ENCODE measurements at places on chromosomes 1 and 21.

- no peak for DNase-seq
Measured at GRCh38 chr1:69305621-69306020, 262.1 kb upstream of the LRRC7 start.

DNA sequence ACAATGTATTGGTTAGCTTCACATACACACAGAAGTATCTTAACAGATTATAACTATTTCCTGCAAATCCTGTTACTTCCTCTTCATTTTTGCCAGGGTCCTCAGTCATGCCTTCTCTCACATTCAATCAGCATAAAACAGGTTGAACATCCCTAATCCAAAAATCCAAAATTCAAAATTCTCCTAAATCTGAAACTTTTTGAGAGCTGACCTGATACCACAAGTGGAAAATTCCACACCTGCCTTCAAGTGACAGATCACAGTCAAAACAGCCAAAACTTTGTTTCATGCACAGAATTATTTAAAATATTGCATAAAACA is 62.9 kb upstream of the FBXO28 start:
- DNase-seq, result no peak

DNA sequence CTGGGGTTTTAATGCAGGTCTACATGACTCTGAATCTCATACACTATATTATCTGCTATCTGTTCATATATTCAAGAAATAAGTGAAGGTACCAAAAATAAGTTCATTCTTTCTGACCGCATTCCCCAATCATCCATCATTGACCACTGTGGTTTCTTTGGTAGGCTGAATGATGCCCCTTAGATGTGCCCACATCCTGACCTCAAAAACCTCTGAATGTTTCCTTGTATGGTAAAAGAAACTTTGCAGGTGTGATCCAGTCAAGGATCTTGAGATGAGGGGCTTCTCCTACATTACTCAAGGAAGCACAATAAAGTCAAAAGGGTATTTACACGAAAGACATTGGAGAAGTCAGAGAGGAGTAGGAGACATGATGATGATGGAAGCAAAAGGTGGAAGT is 60.6 kb upstream of the LRRC8B start:
- no peak for DNase-seq

- no peak for DNase-seq
Measured at GRCh38 chr1:225691377-225691776, 38.5 kb upstream of the ENAH start.

GRCh38 chr1:214285610-214286440 is 4.9 kb downstream of the SMYD2 start:
- DNase-seq, result no peak

- peak; percentile 9 for DNase-seq
Measured at GRCh38 chr1:2921970-2922686, 99.1 kb upstream of the ACTRT2 start.

GRCh38 chr1:156106624-156107488 is 7.7 kb upstream of the LMNA start:
- no peak for DNase-seq

DNA sequence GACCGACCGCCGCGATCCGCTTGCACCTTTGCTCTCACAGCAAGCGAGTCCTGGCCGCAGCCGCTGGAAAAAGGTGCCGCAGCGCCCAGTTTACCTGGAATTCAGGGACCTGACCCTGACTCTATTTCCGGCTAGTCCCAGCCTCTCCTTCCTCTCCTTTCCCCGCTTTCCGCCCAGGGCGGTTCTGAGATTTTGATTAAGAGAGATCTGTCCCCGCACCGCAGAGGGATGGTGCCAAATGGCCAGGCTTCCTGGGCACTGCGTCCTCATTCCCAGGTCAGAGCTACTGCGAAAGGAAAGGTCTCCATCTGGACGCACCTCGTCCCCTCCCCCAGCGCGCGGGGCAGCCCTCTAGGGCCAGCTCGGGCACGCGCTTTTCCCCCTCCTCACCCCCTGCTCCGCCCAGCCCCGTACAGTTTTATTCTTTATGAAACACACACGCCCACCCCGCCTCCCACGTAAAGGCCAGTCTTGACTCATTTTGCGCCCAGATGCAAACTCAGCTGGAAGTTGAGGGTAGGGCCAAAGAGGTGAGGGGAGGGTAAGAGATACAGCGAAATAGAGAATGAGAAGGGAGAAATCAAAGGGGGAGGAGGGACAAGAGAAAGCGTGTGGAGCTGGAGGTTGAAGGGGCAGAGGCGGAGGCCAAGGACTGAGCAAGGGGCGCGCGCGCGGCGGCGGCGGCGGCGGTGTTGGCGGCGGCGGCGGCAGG is 411.8 kb upstream of the ESRRG start:
- no peak for DNase-seq

DNA sequence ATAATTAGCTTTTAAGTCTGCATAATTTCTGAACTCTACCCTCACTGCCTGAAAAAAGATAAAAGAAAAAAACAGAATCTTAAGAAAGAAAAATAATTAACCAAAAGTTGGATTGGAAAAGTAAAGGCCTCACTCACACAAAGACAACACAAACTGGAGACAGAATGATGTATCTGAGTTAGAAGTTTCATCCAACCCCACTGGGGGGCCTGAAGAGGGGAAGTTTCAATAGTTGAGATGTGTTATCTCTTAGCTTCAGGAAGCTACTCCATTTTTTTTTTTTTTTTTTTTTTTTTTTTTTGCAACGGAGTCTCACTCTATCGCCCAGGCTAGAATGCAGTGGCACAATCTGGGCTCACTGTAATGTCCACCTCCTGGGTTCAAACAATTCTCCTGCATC is 19.9 kb downstream of the SYDE2 start:
- no peak for DNase-seq

- no peak for DNase-seq
Measured at GRCh38 chr1:168088511-168089325, 48.0 kb downstream of the GPR161 start.

DNA sequence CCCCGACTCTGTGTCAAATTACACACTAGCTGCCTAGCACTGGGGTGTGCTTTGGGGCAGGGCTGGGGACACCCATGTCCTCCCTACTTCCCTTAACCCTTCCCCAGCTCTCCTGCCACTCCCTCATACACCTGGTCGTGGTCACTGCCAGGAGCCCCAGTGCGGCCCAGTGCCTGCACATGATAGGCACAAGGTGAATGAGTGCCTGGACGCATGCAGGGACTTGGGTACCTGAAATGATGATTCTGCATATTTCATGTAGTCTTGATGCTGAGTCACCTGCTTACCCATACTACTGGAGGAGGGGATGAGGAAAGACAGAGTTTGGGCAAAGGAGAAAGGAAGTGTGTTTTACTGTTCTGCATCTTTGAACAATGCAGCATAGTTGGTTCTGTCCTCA is 1.5 kb upstream of the VANGL2 start:
- DNase-seq, result no peak

DNA sequence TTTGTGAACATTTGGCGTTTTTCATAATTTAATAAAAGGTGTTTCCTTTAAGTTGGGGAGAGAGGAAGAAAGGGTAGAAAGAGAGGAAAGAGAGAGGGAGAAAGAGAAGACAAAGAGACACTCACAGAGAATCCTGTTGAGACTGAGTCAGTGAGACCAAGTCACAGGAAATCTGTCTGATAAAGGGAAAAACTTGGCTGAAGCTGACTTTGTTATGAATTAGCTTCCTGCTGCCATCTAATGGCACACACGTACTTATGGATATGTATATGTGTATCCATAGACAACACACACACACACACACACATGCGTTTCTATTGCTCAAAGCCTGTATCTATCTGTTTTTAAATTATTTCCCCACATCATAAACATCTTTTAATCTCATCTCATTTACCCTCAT is 42.5 kb upstream of the DISC1 start:
- DNase-seq, result no peak

DNA sequence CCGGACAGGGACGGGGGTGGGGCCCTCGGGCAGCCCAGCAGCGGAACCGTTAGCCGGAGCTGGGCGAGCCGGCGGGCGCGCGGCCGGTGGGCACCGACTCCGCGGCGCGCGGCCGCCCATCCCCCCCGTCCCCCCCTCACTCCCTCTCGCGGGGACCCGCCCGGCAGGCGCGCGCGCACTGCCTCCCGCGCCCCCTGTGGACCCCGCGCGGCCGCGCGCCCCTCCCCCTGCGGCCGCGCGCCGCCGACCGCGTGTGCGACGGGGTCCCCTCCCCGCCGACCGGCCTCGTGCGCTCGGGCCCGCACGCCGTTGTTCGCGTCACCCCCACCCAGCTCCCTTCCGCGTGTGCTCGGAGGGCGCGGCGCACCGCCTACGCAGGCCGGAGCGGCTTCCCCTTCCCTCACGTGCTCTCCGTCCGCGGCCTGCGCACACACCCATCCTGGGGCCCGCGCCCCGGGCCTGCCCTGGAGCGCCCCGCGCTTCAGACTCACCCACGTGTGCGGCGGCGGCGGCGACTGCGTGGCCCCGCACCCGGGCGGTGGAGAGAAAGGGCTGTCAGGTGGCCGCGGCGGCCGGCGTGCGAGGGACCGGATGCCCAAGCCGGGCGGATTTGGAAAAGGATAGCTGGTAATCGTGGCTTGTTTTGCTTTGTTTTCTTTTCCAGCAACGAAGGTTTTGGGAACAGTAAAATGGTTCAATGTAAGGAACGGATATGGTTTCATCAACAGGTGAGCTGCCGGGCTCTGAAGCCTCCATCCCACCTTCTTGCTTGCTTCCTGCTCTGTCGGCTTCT is 717 bp downstream of the YBX1 start:
- peak; percentile 28 for DNase-seq

DNA sequence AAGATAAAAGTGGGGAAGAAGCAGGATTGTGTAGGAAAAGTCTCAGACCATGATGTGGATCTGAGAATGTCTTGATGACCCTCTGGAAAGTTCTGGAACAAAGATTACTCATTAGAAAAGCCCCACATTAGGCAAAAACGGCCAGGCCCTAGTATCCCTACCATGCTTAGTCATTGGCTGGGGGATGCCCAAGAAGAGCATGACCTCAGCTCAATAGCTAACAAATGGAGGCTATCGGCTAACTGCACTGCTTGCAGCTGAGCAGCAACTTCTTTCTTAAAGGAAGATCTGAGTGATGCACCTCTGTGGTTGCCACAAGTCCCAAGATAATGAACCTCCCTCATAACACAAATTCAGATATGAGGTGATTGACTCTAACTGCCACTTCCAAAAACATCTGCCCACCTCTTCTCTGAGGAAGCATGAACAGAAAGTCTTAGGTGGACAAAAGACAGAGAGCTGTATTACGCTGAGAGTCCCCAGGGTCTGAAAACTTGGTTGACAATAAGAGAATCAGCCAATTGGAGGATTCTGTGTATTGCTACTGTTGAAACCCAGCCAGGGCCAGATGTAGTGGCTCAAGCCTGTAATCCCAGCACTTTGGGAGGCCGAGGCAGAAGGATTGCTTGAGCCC is 64.6 kb upstream of the AK4 start:
- DNase-seq, result no peak

DNA sequence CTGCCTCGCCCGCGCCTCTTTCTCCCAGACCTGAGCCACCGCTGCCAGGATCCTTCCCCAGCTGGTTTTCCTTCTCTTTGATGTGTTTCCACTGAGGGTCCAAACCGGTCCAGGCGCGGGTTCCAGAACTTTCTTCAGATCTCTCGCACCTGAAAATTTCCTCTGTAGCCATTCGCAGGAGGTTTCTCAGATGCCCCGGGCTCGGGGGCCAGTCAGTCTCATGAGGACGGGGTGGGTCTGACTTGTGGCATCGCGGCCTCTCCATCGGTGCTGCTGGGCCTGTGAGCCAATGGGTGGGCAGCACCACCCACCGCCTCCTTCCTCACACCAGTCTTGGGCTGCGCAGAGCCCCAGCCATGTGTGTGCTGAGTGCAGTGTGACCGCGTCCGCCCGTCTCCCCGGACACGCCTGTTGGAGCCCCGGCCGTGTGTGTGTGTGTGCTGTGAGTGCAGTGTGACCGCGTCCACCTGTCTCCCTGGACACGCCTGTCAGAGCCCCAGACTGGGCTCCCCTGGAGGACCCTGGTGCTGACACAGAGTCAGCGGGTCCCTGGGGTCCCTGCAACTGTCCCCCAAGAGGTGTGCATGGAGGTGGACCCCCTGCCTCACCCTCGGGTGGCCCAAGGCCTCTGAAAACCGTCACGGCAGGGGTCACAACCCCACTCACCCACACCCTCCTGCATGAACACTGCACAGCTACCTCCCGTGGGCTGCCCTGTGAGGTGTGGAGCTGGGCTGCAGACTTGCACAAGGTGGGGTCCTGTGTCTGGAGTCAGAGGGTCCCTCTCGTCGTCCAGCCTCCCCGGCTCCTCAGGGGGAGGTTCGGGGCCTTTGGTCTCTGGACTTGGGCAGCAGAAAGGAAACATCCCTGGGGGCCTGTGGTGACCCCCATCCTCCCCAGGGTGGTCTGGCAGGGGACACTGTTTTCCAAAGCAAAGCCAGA is 20.2 kb downstream of the COL18A1 start:
- no peak for DNase-seq

- no peak for DNase-seq
Measured at GRCh38 chr21:32088471-32088870, 190.4 kb downstream of the MIS18A start.

DNA sequence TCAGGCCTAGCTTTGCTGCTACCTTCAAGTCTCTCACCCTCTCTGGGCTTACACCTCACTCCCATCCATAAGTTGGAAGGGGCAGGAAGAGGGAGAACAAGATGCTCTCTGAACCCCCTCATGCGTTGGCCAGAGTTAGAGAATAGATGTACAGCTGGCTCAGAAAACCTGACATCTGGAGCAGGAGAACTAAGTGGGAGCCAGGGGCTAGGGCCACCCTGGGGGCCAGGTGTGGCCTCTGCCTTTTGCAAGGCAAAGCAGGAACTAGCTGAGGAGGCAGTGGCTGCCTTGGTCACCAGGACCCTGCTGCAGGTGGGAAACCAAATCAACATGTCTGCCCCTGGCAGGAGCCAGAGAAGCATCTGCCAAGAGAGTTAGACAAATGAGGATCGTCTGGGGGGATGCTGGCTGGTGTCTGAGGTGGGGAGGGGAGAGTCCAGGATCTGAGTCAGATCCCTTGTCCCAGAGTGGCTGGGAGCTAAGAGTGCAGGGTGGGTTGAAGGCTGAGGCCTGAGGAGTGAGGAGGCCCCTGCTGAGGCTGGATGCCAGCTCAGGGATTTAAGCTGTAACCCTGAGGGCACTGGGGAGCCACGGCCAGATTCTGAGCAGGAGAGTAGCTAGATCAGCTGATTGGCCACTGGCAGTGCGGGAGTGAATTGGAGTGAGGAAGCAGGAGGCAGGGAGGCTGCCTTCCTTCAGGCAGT is 115.0 kb downstream of the EPHB2 start:
- DNase-seq, result no peak

DNA sequence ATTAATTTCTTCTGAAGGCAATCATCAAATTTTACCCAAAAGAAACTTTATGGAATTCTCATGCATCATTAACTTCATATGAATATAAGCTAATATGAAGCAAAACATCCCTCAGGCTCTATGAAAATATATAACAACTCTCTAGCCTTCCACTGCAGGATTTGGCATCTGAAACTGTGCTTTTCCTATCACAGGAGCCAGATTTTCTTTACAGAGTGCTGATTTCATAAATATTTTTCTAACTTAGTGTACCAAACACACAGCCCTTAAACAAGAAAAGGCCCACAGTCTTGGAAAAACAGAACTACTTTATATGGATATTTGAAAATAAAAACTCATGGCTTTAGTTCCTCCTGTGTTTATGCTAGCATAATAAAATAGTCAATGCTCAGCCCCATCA is 559.5 kb upstream of the CHRM3 start:
- no peak for DNase-seq

GRCh38 chr1:5927506-5928370 is 64.5 kb downstream of the NPHP4 start:
- no peak for DNase-seq
